Stimulated activated naive CD4-positive, alpha-beta T cell treated with Interleukin-2 at 50 U/mL for 16 hours (primary cell): ENCODE measurements at places on chromosomes 3 and 15.
A peak's percentile ranks its signal among the peaks of the same experiment; 100 is the strongest.

GRCh38 chr3:42665050-42665878 is 11.8 kb downstream of the ZBTB47 start:
- no peak for DNase-seq

DNA sequence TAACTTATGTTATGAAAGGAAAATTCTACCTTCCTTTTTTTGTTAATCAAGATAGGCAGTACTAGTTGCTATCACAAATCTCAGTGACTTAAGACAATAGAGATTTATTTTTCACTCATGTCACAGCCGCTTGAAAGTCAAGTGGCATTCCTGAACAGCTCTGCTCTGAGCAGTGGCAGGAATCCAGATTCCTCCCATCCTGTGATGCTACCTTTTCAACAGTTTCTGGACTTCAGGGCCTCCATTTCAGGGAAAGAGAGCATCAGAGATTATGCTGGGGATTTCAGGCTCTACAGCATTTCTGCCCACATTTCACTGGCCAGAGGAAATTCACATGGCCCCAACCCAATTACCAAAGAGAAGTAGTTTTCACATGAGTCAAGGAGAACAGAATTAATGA is 83.4 kb downstream of the IL1RAP start:
- no peak for DNase-seq

- DNase-seq: peak; percentile 64
Measured at GRCh38 chr3:13346481-13347389, 73.4 kb downstream of the NUP210 start.

GRCh38 chr15:83205725-83206324 is 1.8 kb downstream of the HDGFL3 start:
- no peak for DNase-seq

GRCh38 chr3:105032541-105032940 is 334.2 kb upstream of the ALCAM start:
- DNase-seq: no peak

- no peak for DNase-seq
Measured at GRCh38 chr3:49566312-49566711, 12.0 kb downstream of the BSN start.

GRCh38 chr3:190338717-190339116 is 16.5 kb upstream of the CLDN1 start:
- DNase-seq: no peak

- DNase-seq: no peak
Measured at GRCh38 chr3:112647122-112647521, 6.2 kb upstream of the CCDC80 start.

DNA sequence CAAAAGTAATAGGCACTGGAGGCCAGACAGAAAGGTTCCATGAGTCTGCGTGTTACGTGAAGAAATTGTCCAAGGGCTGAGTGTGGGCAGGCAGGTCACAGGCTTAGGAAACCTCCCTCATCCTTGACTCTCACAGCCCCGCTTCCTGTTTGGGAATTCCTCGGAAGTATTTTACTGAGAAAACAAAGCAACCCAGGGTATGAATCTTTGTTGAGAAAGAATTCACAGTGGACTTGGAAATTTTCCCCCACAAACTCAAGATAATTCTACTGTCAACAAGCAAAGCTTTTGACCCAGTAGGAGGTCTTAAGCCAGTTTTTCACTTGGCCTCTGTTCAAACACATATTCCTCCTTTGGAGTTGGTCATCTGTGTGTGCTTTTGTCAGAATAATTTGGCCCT is 377.1 kb upstream of the TPM1 start:
- no peak for DNase-seq

- no peak for DNase-seq
Measured at GRCh38 chr3:144586382-144586781, 614.8 kb downstream of the DIPK2A start.

DNA sequence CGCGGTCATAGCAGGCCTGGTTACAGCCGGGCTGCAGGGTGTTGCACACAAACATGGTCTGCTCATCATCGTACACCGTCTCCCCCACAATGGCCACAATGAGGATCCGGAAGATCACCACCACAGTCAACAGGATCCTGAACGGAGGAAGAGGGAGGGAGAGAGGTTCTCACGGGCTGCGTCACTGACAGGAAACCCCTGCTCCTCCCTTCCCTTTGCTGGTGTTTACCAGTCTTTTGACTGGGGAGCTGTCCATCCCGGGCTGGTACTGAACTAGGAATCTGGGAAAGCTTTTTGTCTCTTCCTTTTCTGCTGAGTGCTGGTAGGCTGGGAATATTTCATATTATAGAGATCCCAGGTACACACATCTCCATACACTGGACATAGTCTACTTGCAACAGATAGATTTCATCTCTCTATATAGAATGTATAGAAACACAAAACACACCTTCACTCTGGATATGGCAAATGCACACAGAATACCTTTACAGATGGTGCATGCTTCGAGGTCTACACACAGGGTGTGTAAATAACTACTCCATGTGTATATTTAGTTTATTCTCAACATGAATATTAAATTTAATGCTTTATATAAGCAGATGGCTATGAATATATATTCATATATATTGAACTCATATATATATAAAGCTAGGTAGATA is 1.4 kb downstream of the GJD2 start:
- DNase-seq: no peak

GRCh38 chr3:21792176-21792575 is 41.2 kb upstream of the ZNF385D start:
- no peak for DNase-seq

- DNase-seq: no peak
Measured at GRCh38 chr3:66297260-66297873, 76.6 kb downstream of the SLC25A26 start.

- DNase-seq: no peak
Measured at GRCh38 chr3:124063197-124063909, 71.4 kb upstream of the ROPN1 start.

DNA sequence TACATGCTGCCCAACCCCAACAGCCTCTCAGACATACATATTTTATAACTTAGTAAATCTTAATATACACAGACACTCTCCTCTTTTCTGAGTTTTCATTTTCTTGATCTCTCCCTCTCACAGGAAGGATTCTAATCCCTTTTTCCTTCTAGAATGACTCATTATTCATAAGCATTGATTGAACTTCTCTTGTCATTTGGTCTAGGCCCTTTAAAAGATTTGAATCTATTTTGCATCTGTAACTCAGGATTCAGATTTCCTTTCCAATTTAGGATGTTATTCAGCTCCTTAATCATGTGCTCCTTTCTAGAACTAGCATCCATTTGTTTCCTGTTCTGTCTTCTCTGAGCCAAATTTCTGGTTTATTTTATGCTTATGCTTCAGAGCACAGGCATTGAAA is 624.5 kb upstream of the SGO1 start:
- DNase-seq: no peak

GRCh38 chr3:23254282-23254681 is 51.2 kb downstream of the UBE2E2 start:
- no peak for DNase-seq

GRCh38 chr15:42284551-42284950 is 11.3 kb upstream of the TMEM87A start:
- DNase-seq: no peak

DNA sequence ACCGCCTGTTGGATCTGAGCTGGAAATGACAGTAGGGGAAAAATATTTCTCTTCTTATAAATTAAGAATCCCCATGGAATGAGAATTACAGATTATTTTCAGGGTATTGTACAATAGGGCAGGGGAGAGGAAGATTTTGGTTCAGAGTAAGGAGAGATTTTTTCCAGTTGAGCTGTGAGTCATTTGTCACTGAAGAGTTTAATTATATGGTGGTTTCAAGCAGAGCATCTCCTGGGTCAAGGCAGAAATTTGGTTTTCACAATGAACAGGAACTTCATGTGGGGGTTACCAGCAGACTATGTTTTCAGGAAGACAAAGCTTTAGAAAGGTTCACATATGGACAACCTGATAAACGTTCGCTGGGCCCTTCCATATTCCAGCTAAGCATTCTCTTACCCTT is 182.8 kb upstream of the NR2E3 start:
- no peak for DNase-seq

- DNase-seq: peak; percentile 12
Measured at GRCh38 chr3:196246612-196247308, 30.4 kb downstream of the SLC51A start.

- DNase-seq: no peak
Measured at GRCh38 chr3:151933234-151933853, 59.9 kb downstream of the SUCNR1 start.

GRCh38 chr3:152835601-152836102 is 721 bp downstream of the P2RY1 start:
- no peak for DNase-seq

GRCh38 chr15:83396101-83396500 is 51.0 kb upstream of the SH3GL3 start:
- DNase-seq: no peak

DNA sequence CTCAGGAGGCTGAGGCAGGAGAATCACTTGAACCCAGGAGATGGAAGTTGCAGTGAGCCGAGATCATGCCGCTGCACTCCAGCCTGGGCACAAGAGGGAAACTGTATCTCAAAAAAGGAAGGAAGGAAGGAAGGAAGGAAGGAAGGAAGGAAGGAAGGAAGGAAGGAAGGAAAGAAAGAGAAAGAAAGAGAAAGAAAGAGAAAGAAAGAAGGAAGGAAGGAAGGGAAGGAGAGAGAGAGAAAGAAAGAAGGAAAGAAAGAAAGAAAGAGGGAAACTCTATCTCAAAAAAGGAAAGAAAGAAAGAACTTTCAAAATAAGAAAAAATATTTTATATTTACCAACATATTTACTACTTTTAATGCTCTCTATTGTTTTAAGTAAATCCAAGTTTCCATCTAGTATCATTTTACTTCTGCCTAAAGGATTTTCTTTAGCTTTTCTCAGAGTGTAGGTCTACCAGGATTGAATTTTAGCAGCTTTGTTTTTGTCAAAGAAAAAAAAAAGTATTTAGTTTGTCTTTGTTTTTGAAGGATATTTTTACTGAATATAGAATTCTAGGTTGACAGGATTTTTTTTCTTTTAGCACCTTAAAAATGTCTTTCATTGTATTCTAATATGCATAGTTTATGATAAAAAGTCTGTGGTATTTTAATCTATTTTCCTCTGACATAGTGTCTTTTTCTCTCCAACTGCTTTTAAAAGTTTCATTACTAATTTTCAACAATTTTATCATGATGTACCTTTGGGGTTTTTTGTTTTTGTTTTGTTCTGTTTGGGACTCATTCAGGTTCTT is 47.2 kb upstream of the CORO2B start:
- DNase-seq: no peak

GRCh38 chr3:197407053-197407452 is 108.6 kb upstream of the DLG1 start:
- no peak for DNase-seq

DNA sequence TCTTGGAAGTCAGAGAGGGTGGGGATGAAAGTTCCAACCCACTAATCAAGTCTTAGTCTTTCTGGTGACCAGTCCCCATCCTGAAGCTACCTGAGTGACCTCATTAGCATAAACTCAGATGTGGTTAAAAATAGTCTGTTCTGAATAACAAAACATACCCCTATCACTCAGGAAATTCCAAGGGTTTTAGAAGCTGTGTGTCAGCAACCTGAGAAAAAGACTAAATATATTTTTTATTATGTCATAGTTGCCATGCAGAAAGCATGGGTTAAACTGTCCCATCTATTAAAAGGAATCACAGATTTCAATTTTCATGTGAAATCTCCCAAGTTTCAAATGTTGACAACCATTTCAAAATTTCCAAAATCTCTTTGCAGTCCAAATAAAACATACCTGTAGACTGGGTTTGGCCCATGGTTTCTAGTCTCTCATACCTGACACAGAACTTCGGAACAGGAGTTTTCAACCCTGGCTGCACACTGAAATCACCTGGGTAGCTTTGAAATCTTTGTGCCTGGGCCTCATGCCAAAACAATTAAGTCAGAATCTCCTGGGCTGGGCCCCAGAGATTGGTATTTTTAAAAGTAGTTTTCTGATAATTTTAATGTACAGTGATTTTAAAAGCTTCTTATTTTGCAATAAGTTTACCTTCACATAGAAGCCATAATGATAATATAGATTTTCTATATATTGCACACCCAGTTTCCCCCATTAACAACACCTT is 476.3 kb downstream of the RBMS3 start:
- DNase-seq: no peak

- DNase-seq: no peak
Measured at GRCh38 chr15:47861111-47861903, 144.0 kb downstream of the SEMA6D start.

- DNase-seq: no peak
Measured at GRCh38 chr3:170523248-170523647, 62.6 kb downstream of the SLC7A14 start.

DNA sequence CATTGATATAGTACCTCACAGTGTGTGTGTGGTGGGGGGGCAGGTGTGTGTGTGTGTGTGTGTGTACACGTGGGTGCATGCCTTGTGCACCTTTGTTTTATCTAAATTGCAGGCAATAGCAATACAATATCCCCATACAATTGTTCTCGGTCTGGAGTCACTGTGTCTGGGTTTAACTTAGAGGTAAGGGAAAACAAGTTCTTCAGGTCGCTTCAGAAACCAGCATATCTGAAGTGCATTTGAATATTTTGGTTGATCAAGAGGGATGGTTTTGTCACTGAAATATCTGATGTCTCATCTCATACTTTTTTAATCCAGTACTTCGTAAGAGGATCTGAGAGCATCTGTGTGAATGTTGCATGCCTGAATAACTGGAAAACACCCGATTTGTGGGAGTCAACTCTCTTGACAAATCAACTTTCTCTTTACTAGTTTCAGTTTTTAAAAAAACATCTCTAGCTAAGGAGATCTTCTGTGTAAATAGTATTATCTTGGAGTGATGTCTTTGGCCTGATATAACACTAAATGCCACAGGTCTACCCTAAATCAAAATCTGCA is 206.8 kb upstream of the NR2F2 start:
- no peak for DNase-seq

GRCh38 chr15:42184296-42184695 is 23.8 kb downstream of the VPS39 start:
- DNase-seq: no peak

DNA sequence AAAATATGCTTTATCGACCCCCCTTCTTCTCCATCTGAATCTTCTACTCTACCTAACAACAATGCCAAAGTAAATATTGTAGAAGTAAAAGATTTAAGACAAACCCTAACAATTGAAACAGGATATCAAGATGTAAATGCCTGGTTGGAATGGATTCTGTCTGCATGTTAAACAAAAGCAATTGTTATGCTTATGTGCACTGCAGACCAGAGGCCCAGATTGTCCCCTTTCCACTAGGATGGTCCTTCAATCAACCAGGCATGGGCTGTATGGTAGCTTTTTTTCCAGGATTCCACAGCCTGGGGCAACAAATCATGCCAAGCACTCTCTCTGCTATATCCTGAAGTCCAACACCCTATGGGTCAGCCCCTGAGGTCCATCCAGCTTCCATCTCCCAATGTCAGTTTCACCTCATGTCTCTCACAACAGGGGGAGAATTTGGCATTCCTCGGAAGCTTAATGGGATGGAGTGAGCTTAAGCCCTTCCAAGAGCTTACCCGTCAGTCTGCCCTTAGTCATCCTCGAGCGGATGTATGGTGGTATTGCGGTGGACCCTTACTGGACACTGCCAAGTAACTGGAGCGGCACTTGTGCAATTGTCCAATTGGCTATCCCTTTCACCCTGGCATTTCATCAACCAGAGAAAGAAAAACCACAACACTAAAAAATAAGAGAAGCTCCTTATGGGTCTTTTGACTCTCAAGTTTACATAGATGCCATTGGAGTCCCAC is 36.2 kb downstream of the ZNF589 start:
- DNase-seq: no peak
